CD4-positive, alpha-beta T cell (primary cell): ENCODE measurements at places on chromosomes 3 and 15.

DNA sequence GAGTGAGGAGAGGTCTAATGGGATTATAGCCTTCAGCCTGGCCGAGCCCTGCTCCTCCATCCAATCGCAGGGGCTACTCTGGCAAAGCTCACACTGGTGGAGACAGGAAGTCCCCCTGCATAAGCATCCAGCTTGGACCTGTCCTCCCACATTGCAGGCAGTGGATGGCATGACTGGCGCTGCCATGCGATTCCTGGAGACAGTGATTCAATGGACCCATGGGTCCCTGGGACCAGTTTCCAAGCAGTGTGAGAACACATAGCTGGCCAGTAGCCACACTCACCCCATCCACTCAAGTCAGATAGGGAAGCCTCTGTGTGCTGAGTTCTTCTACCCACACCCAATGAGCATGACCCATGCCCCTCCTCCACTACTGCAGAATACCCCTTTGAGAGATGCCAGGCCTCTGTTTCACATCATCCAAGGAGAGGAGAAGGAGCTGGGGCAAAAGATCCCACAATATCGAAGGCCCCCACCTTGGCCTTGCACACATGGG is 18.1 kb upstream of the POC1A start:
- DNase-seq = no peak

DNA sequence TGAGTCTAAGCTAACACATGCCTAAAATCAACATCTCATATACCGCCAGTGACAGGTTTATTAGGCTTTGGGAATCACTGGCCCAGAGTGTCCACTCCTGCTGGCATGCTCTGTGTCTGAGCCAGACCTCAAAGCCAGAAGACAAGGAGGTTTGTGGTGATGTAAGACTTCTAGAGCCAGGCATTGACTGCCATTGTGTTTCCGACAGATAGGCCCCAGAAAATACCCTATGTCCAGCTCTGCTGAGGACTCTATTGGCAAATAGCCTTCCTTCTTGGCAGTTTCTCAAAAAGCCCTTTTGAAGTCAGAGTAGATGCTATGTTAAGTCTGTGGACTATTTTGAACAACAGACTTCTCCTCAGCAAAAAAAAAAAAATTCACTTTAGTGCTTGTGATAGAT is 181.9 kb upstream of the UBE2E1 start:
- no peak for DNase-seq

DNA sequence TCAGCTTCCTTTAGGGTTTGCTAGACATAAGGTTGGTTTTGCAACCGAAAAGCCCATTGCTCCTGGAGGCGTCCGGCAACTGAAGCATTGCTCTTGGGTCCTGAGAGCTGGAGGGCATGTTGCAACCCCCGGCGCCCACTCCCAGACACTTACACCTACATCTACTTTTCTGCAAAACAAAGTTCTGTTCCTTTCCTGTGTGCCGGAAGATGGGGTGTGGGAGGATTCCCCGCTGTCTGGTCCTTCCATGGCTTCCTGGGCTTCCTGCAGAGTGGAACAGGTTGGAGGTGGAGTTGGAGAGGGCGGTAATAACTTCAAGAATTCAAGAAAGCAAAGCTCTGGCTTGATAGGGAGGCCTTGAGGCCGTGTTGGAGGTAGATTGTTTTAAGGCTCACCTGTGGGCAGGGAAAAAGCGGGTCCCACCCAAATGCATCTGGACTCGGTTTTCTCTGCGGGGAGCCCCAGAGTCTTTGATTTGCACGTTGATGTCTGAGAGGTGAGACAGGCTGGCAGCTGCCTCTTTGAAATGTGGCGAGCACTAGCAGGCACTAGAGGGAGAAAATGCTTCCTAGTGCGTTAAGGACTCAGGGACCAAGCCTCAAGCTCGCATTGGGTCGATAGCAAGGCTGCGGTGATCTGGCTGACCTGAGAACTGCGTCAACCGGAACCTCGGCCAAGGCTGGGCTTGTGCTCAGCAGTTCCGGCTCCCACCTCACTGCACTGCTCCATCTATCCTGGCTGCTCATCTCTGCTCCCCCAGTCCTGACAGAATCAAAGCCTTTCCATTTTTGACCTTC is 39.5 kb downstream of the NR2F2 start:
- no peak for DNase-seq

DNA sequence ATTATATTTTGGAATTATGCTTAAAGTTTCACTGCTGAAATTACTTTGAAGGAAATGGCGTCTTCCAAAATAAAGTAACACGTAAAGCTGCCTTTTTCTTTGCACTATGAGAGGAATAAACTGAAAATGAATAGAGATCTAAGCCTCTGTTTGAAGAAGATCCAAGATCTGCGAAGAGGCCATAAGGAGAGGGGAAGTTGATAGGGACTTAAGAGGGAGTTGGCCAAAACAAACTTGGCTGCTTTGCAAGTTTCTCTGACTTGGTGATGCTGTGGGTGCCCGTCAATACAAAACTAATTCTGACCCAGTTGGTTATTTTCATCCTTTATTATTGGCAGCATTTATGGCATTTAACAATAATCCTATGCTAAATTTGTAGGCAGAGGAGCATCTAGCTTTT is 190.2 kb upstream of the GBE1 start:
- no peak for DNase-seq

- no peak for DNase-seq
Measured at GRCh38 chr15:63054985-63055384, 12.4 kb downstream of the TPM1 start.

- DNase-seq = no peak
Measured at GRCh38 chr3:14595561-14595960, 55.4 kb upstream of the GRIP2 start.

- DNase-seq = no peak
Measured at GRCh38 chr3:154085071-154085470, 36.1 kb upstream of the ARHGEF26 start.

DNA sequence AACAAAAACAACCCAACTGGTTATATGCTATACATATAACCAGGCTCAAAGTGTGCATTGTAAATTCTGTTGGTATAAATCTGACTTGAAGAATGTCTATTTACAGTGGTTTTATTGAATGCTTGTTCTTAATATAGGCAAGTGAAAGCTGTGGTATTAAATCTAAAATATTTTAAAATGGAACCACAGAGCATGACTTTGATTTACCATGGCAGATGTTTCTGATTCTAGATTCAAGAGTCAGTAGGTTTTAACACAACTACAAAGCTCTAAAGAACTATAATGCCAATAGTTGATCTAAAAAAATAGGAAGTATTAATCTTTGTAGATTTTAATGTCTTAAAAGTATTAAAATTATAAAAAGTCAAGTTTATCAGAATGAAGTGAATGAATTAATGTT is 141.9 kb upstream of the PLSCR5 start:
- no peak for DNase-seq

DNA sequence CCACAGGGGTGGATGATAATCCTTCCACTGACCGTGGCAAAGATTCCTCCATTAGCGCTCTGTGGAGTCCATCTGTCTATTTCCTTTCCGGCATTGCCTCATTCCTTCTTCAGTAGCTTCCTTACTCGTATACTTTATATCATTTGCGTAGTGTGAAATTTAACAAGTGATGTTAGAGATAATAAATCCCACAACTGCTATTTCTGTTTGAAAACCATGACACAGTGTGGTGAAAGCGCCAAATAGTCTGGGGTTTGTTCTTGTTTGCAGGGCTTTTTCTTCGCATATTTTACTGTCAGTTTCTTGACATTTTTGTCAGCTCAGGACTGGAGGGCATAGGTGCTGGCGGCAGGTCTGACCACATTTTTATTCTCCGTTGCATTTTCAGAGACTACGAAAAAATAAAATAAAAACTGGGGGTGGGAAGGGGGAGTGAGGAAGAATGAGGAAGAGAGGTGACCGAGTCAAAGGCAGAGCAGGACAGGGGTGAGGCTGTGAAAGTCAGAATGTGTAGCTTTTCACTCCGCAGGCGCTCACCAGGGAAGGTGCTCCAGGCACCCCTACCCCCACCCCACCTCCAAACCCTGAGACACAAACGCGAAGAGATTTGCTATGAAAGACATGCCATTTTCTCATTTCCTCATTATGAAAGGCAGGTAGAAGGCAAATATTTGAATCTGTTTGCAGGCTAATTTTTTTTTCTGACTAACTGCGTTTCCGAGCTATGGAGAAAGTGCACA is 965.0 kb downstream of the MCTP2 start:
- DNase-seq = no peak
